Activated gamma-delta T cell (primary cell): ENCODE measurements at places on chromosomes 2 and 18.

- no peak for DNase-seq
Observed at GRCh38 chr18:62767321-62767720, 52.0 kb downstream of the PHLPP1 start.

- no peak for DNase-seq
Observed at GRCh38 chr2:75707901-75708300, 2.8 kb downstream of the GCFC2 start.

- no peak for DNase-seq
Observed at GRCh38 chr2:38113051-38113450, 37.1 kb upstream of the CYP1B1 start.

GRCh38 chr2:232927793-232928550 lies 57.9 kb downstream of the SNORC start:
- DNase-seq = no peak

GRCh38 chr2:219628235-219628985 lies 980 bp downstream of the SLC4A3 start:
- no peak for DNase-seq

DNA sequence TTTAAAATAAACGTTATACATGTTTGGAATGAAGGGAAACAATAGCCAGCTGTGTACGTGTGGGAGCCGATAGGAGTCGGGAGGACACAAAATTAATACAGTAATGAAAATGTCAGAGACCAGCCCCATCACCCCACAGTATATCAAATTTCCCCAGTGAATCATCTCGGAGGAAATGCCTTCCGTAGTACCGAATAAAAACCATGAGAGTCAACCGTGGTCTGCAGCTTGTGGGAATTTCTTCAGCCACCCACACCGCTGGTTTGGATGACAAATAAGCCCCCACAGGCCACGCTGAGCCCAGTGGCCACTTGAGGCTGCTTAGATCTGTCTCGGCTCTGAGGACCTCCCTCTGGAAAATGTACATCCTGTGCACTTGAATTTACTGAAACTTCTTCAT lies 133.7 kb downstream of the COL6A3 start:
- no peak for DNase-seq

GRCh38 chr2:223529696-223530095 lies 72.5 kb downstream of the SCG2 start:
- no peak for DNase-seq

- no peak for DNase-seq
Observed at GRCh38 chr2:7011356-7012083, 94.3 kb downstream of the RNF144A start.

GRCh38 chr2:200828572-200829257 lies 17.0 kb downstream of the BZW1 start:
- no peak for DNase-seq
